Karpas-422 (cell line): ENCODE measurements at places on chromosomes 13 and 19.

- DNase-seq = peak; percentile 54
These were observed 9.5 kb upstream of the TYK2 start for GRCh38 chr19:10389863-10390262.

GRCh38 chr19:5150902-5151741 is 182.2 kb downstream of the KDM4B start:
- no peak for DNase-seq

DNA sequence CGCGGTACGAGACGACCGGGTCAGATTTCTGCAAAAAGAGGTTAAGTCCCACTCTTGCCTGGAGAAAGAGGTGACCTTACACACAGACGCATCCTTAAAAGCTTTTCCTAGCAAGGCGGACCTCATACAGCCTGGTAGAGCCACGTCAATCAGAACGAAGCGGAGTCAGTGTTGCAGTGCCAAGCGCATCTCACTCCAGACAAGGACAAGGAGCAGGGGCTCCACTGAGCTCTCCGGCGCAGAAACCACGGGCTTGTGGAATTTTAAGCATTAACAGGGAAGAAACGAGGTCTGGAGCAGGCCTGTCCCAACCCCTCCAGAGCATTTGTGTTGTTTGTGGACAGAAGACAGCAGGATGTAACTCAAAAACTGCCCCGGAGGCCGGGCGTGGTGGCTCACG is 7.1 kb downstream of the EEF2 start:
- no peak for DNase-seq

DNA sequence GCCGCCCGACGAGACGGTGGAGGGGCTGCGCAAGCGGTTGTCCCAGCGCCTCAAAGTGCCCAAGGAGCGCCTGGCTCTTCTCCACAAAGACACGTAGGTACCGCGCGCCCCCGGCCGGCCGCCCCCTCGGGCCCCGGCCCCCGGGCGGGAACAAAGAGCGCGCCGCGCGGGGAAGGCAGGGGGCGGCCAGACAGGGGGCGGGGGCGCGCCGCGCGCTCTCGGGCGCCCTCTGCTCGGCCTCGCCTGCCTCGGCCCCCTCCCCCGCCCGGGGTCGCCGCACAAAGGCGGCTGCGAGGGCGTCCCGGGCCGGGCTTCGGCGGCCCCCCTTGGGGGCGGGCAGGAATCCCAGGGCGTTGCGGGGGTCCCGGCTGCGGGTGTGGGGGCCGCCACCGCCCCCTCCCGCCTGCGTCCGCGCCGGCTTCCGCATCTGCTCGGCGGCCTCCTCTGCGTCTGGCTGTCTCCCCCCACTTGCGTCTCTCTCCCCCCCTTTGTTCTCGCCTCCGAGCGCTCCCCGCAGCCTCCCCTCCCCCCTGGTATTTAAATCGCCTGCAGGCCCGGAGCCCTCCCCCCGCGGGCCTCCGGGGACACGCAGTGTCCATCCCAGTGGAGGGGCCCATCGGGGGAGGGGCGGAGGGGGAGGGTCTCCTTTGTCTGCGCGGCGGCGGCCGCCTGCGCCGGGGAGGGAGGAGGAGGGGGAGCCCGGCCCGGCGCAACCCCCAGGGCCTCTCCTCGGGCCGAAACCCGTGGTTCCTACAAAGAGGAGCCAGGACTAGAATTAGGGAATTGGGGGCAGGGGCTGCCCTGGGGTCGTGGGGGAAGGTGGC is 2.3 kb downstream of the MIDN start:
- peak; percentile 87 for DNase-seq

DNA sequence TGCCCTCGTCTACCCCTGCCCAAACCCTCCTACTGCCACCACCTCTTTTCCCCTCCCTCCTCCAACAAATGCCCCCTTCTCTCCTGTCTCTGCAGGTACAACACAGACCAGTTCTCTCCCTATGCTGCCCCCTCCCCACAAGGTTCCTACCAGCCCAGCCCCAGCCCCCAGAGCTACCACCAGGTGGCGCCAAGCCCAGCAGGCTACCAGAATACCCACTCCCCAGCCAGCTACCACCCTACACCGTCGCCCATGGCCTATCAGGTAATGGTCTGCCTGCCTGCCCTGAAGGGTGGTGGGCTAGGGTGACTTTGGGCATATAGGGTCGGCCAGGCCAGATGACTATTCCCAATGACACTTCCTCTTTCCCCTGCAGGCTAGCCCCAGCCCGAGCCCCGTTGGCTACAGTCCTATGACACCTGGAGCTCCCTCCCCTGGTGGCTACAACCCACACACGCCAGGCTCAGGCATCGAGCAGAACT is 6.5 kb upstream of the TIMM50 start:
- peak; percentile 83 for DNase-seq

DNA sequence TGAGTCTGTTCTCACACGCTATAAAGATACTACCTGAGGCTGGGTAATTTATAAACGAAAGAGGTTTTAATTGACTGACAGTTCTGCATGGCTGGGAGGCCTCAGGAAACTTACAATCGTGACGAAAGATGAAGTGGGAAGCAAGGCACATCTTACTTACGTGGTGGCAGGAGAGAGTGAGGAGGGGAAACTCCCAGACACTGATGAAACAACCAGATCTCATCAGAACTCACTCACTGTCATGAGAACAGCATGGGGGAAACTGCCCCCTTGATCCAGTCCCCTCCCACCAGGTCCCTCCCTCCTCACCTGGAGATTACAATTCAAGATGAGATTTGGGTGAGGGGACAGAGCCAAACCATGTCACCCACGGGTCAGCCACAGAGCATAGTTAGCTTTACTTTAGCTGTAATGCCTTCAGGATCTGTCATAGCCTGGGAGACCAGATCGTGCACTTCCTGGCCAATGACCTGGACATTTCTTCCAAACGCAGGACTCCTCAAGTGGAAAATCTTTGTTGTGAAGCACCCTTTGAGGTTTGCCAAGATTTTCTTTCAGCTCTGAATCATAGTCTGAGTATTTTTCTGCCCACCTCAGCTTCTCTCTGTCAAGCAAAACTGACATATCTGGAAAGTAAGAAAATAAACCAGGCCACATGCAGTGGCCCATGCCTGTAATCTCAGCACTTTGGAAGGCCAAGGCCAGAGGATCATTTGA is 25.2 kb upstream of the HIF3A start:
- DNase-seq = no peak

DNA sequence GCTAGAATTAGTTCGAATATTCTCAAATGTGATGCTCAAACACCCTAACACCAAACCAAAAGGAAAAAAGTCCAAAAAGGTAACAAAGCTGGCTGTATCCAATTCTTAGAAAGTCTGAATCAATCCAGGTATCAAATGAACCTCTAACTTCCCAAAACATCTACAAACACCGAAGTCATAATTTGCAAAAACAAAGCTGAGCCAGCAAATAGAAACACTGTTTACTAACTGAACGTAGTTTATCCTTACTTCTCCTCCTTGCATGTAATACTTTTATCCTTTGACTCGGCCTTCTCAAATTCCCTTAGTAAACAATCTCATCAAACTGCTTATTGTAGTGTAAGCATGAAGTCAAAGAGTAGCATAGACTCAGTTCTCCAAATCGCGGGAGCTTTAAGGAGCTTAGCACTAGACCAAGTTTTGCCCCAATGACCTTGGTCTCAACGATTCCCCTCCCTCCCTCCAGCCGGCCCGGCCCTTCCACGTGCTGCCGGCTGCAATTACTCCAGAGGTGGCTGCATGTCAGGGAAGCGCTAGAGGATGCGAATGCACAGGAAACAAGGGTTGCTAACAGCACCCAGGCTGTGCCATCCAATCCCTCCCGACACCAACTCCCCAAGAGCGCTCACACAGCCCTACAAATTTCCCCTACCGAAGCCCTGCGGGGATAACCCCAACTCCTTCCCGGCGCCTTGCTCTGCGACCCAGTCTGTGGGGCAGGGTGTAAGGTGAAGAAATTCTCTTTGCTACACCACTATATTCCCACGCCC is 693 bp downstream of the XPO4 start:
- peak; percentile 82 for DNase-seq
